RWPE2 (cell line): ENCODE measurements at places on chromosomes 6 and 20.

- H3K36me3 ChIP-seq, result no peaks in the 10 kb centered on the region
- H3K4me3 ChIP-seq, result no peak overlapping the region
- no peak overlapping the region for H3K27ac ChIP-seq
Observed at GRCh38 chr6:7684076-7684475, 41.8 kb upstream of the BMP6 start.

- peaks cover 3% of the 10 kb centered on the region for H3K4me1 ChIP-seq
- DNase-seq, result no peak
- H3K27me3 ChIP-seq, result no peaks in the 10 kb centered on the region
- H3K4me3 ChIP-seq, result no peak overlapping the region
- H3K36me3 ChIP-seq, result no peaks in the 10 kb centered on the region
Observed at GRCh38 chr6:107712665-107713551, 111.2 kb downstream of the SCML4 start.

- H3K4me1 ChIP-seq, result peaks cover 27% of the 10 kb centered on the region
- no peak for DNase-seq
- no peak overlapping the region for H3K27ac ChIP-seq
- H3K27me3 ChIP-seq, result no peaks in the 10 kb centered on the region
Observed at GRCh38 chr6:42104095-42104803, 38.2 kb downstream of the C6orf132 start.

DNA sequence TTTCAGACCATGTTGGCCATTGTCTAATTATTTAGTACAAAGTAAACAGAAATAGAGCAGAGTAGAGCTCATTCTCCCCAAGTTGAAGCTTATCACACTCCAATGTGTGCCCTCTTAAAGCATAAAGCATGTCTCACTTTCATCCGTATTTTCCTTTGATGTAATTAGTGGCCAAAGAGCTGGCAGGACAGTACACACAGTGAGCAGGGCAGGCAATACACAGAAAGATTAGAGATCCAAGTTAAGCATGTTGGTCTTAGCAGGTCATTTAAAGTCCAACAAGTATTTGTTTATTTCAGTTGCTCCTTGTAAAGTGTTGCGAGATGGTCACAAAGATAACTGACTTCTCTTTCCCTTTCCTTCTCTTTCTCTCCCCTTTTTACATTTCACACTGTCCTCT lies 47.2 kb downstream of the RFX6 start:
- H3K4me1 ChIP-seq, result no peaks in the 10 kb centered on the region
- DNase-seq, result no peak

DNA sequence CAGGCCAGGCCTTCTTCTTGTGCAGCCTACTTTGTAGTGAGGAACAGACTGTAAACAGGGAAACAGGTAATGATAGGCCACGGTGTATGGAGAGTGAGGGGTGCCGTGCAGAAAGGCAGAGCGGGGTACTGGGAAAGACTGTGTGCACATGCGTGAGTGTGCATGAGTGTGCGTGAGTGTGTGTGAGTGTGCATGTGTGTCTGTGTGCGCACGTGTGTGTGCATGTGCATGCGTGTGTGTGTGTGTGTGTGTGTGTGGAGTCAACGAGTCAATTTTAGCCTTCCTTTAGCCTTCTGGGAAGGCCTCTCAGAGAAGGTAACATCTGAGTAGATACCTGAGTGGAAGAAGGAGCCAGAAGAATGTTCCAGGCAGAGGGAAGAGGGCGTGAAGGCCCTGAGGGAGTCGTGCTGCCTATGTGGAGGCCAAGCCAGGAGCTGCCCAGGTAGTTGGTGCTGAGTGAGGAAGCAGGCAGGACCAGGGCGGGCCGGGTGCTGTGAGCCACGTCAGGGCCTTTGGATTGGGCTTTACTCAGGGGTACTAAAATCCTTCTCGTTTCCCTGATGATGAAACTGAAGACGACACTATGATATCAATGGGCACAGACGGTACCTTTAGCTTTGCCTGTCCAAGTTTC lies 6.3 kb downstream of the APCDD1L start:
- H3K36me3 ChIP-seq, result no peaks in the 10 kb centered on the region
- H3K27ac ChIP-seq, result no peak overlapping the region
- no peaks in the 10 kb centered on the region for H3K27me3 ChIP-seq
- peak; percentile 75 for DNase-seq

DNA sequence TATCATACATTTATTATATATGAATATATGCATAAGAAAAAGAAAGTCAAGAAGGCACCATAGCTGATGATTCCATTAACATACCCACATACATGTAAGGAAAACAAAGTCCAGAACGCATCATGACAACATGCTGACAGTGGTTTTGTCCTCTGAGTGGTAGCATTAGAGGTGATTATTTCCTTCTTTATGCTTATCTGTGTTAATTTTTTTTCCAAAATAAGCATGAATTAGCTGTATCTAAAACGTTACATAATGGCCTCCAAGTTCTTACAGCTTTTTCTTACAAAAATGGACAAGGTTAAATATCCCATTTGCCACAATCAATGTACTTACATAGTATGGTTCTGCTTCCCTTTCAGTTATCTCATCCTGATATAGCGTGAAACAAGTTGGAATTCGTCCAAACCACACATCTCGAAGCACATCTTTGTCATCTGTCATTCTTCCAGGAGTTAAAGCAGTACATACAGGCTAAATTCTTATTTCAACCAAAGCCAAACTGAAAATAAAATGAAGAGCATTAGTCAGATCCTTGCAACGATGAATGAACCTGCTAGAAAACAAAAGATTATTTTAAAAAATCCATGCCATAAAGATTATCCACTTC lies 9.7 kb downstream of the ATG5 start:
- no peak for DNase-seq
- H3K36me3 ChIP-seq, result peaks cover 33% of the 10 kb centered on the region

- peaks cover 13% of the 10 kb centered on the region for H3K4me1 ChIP-seq
- H3K27ac ChIP-seq, result peak overlapping the region; percentile 93
- no peak for DNase-seq
- H3K4me3 ChIP-seq, result peak overlapping the region; percentile 73
- H3K27me3 ChIP-seq, result no peaks in the 10 kb centered on the region
Observed at GRCh38 chr6:85676086-85676729, 33.5 kb upstream of the SYNCRIP start.

DNA sequence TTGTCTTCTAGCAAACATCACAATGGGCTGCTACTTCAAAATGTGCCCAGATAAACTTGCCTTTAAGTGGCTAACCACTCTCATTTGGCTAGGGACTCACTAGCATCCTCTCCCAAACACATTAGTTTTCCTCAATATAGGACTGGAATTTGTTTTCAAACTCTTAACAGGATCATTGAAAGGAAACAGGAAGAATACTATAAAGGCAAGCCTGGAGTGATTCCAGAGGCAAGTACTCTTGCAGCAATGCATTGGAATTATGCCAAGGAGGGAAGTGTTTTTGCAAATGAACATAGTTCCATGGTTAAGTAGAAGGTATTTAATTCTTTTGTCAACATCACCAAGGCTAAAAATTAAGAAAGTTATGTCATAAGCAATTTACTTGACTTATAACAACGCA lies 12.2 kb downstream of the EPHA7 start:
- H3K27ac ChIP-seq, result no peak overlapping the region
- no peaks in the 10 kb centered on the region for H3K27me3 ChIP-seq
- peaks cover 8% of the 10 kb centered on the region for H3K4me1 ChIP-seq
- H3K36me3 ChIP-seq, result peaks cover 10% of the 10 kb centered on the region
- H3K4me3 ChIP-seq, result no peak overlapping the region

- H3K4me3 ChIP-seq, result no peak overlapping the region
- H3K36me3 ChIP-seq, result no peaks in the 10 kb centered on the region
- peaks cover 33% of the 10 kb centered on the region for H3K4me1 ChIP-seq
- no peak for DNase-seq
- H3K27ac ChIP-seq, result no peak overlapping the region
Observed at GRCh38 chr20:23163562-23163961, 77.4 kb upstream of the CD93 start.

DNA sequence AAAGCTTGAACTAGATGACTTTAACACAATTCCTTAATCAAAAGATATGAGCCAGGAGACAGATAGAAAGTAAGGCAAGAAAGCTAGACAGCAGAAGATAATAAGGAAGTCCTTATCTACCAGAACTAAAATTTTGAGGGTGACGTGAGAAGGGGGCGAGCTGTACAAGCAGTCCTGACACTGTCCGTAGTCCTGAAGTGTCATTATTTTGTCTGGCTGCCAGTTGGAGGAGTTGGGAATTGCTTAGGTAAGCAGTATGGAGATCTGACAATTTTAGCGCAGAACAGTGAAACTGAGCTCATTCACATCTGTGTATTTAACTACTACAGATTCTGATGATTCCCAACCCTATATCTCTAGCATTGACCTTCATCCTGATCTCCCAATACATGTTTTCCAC lies 25.8 kb upstream of the CEP85L start:
- no peaks in the 10 kb centered on the region for H3K36me3 ChIP-seq
- peaks cover 6% of the 10 kb centered on the region for H3K4me1 ChIP-seq
- no peak for DNase-seq
- no peaks in the 10 kb centered on the region for H3K27me3 ChIP-seq
- no peak overlapping the region for H3K27ac ChIP-seq
- no peak overlapping the region for H3K4me3 ChIP-seq

DNA sequence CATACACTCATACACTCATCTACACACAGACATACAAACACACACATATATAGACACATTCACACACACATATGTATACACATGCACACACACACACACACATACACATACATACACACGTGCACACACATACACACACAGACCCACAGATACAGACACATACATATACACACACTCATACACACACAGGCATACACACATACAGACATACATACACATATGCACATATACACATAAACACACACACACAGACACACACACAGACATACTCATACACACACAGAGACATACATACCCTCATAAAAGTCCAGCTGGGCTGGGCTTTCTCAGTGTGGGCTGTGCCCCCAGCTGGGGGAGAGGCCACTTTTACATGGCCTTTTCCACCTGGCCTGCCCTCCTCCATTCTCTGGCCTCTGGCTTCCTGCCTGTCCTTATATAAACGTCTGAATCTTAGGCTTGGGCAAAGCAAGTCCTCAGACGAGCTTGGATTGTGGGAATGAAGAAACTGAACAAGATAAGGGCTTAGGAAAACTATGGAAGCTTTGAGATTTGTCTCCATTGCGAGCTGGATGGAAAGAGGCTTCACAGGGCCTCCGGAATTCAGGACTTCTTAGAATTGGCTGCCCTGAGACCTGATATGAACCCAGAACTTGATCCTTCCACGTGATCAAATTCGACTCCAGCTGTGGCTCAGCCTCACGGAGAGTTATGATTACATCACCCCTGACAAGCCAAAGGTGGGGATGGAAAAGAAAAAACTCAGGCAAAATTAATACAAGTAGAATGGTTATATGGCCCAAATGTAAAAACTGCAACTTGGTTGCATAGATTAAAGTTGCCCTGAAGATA lies 22.5 kb upstream of the CST3 start:
- DNase-seq, result no peak
- H3K27ac ChIP-seq, result no peak overlapping the region
- H3K27me3 ChIP-seq, result no peaks in the 10 kb centered on the region
- H3K4me3 ChIP-seq, result no peak overlapping the region

- H3K27ac ChIP-seq, result no peak overlapping the region
- no peaks in the 10 kb centered on the region for H3K27me3 ChIP-seq
- no peak for DNase-seq
Observed at GRCh38 chr6:14506656-14507246, 389.2 kb downstream of the CD83 start.

DNA sequence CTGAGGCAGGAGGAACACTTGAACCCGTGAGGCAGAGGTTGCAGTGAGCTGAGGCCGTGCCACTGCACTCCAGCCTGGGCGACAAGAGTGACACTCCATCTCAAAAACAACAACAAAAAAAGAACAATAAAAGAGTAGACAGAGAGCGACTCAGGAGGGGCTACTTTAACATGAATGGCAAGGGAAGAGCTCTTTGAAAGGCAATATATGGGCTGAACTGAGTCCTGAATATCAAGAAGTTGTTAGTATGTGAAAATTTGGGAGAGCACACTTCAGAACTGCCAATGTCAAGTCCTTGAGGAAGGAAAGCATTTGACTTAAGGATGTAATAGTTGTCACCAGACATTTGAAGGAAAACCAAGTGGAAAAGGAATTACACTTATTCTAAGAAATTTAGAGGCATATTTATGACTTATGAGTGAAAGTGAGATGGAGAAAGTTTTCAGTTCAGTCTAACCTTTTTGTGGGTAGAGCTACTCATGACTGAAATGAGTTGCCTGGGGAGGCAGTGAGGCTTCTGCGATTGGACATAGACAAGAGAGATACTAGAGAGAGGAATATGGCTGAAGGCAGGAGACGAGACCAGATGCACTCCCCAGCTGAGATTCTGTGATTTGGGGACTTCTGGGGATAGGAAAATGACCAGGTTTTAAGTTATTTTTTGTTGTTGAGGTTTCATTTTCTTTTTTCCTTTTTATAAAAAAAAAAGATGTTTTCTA lies 48.6 kb upstream of the SLC16A10 start:
- no peaks in the 10 kb centered on the region for H3K4me1 ChIP-seq
- H3K36me3 ChIP-seq, result no peaks in the 10 kb centered on the region
- no peak for DNase-seq
- no peaks in the 10 kb centered on the region for H3K27me3 ChIP-seq

DNA sequence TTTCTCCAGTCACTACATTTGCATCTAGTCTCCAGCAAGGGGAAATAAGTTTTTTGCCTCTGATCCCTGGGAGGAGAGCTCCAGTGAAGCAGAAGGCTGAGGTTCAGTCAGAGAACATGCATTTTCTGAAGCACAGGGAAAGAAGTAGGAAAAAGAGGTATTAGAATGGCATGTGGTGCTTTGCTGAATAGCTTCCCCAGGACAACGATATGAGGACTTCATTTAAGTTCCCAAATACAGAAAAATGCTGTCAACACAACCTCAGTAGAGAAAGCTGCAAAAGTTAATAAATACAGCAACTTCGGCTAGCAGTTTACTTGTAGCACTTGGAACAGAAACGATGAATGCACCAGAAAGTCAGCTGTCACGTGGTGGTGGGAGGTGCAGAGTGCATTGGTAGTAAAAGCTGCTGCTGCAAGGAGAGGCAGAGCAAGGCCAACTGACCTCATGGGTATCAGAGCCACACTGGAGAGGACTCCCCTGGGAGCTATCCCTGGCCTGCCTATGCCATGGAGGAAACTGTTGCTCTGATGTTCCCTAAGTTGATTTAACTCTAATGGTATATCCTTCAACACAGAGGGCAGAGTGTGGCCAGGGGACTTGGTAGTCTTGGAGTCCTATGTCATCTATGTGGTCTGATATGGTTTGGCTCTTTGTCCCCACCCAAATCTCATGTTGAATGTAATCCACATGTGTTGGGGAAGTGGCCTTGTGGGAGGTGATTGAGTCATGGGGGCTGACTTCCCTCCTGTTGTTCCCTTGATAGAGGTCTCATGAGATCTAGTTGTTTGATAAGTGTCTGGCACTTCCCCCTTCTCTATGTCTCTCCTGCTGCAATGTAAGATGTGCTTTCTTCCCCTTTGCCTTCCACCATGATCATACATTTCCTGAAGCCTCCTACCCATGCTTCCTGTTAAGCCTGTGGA lies 85.9 kb downstream of the ADTRP start:
- H3K27me3 ChIP-seq, result no peaks in the 10 kb centered on the region
- no peak overlapping the region for H3K27ac ChIP-seq
- no peak for DNase-seq
- H3K36me3 ChIP-seq, result no peaks in the 10 kb centered on the region
- no peaks in the 10 kb centered on the region for H3K4me1 ChIP-seq
